ENCODE measurements at places on chromosomes 11 and 22. TPM values are rescaled to one million over a fixed set of nuclear protein-coding genes. Genes with fewer than 3 reads are reported as not detected.

Gene OR5A1
- not detected for total RNA-seq

Gene TMEM25
- total RNA-seq, result 0.40 TPM

Gene AMOTL1
- total RNA-seq, result 8.8 TPM

DNA sequence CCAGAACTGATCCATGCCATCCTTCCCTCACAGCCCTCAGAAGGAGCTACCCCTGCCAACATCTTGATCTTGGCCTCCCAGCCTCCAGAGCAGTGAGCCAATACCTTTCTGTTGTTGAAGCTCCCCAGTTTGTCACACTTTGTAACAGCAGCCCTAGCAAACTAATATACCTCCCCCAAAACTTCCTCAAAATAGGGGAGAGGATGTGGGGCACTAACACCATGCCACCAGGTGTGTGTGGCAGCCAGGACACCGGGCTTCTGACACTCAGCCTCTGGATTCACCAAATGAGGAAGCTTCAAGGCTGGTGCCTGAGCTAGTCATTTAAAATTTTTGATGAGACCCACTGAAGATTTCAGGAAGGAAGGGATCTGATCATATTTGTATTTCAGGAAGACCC lies 84.9 kb downstream of the CSNK2A3 start:
- DNase-seq, result no peak

Gene HMOX1
- 49.8 TPM for total RNA-seq

DNA sequence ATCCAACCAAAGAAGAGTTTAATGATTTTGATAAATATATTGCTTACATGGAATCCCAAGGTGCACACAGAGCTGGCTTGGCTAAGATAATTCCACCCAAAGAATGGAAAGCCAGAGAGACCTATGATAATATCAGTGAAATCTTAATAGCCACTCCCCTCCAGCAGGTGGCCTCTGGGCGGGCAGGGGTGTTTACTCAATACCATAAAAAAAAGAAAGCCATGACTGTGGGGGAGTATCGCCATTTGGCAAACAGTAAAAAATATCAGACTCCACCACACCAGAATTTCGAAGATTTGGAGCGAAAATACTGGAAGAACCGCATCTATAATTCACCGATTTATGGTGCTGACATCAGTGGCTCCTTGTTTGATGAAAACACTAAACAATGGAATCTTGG lies 23.9 kb downstream of the KDM4D start:
- no peak for DNase-seq

GRCh38 chr11:44634401-44635281 lies 69.2 kb downstream of the CD82 start:
- DNase-seq, result no peak

Gene RASD2
- total RNA-seq, result not detected

- no peak for DNase-seq
These were observed 50.1 kb downstream of the DDX6 start for GRCh38 chr11:118740892-118741291.

DNA sequence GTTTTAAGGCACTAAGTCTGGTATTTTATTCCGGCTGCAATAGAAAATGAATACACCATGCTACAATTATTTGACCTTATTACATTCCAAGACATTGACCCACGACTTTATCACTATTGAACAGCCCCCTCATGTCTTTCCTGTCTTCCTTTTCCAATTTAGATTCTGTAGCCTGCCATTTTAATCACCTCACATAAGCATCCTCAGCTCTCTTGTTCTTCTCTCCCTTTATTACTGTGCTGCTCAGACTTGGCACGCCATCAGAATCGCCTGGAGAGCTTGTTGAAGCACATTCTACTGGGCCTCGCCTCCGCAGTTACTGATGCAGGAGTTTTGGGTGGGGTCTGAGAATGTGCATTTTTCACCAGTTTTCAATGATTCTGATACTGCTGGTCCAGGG lies 38.7 kb upstream of the SWAP70 start:
- DNase-seq, result no peak

DNA sequence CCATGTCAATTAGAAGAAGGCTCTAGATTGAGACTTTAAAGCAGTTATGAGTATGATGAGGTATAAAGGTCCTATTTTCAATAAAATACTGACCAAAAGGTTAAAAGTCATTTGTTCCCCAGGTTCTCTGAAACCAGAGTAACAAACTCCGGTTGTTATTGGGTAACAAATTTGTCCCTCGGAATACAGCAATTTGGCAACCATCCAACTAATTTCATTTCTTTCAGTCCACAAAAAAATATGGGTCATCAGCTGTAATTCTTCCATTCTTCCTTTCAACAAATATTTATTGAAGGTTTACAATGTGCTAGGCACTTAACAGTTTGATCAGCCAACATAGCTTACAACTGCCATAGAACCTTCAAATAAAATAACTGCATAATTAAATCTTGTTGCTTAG lies 79.9 kb downstream of the TTC28 start:
- no peak for DNase-seq

- no peak for DNase-seq
These were observed 5.4 kb downstream of the TMEM123 start for GRCh38 chr11:102447193-102447592.

GRCh38 chr11:65782816-65783228 lies 2.0 kb upstream of the AP5B1 start:
- DNase-seq, result no peak

GRCh38 chr22:19786264-19786585 lies 25.6 kb downstream of the TBX1 start:
- DNase-seq, result no peak

DNA sequence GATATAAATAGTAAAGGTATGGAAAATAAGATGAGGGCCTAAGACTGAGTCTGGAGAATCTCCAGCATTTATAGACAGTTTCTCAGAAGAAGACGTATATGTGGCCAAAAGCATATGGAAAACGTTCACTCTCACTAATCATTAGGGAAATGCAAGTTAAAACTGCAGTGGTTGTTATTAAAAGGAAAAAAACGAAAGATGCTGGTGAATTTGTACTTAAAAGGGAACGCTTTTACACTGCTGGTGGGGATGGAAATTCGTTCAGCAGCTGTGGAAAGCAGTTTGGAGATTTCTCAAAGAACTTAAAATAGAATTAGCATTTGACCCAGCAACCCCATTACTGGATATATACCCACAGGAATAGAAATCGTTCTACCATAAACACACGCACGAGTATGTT lies 180.5 kb upstream of the CADM1 start:
- DNase-seq, result no peak

Gene C11orf42
- total RNA-seq, result not detected

Gene STARD10
- total RNA-seq, result 4.3 TPM

GRCh38 chr22:17232406-17232805 lies 13.2 kb upstream of the ADA2 start:
- no peak for DNase-seq

Gene ZNF280B
- total RNA-seq, result 3.1 TPM

Gene GRIK4
- not detected for total RNA-seq

GRCh38 chr11:32188785-32189184 lies 97.9 kb downstream of the RCN1 start:
- no peak for DNase-seq

Gene BLID
- total RNA-seq, result not detected

Measured in NCI-H460 (cell line).